ENCODE measurements at places on chromosomes 2 and 18. TPM values are rescaled to one million over a fixed set of nuclear protein-coding genes. Genes with fewer than 3 reads are reported as not detected.

DNA sequence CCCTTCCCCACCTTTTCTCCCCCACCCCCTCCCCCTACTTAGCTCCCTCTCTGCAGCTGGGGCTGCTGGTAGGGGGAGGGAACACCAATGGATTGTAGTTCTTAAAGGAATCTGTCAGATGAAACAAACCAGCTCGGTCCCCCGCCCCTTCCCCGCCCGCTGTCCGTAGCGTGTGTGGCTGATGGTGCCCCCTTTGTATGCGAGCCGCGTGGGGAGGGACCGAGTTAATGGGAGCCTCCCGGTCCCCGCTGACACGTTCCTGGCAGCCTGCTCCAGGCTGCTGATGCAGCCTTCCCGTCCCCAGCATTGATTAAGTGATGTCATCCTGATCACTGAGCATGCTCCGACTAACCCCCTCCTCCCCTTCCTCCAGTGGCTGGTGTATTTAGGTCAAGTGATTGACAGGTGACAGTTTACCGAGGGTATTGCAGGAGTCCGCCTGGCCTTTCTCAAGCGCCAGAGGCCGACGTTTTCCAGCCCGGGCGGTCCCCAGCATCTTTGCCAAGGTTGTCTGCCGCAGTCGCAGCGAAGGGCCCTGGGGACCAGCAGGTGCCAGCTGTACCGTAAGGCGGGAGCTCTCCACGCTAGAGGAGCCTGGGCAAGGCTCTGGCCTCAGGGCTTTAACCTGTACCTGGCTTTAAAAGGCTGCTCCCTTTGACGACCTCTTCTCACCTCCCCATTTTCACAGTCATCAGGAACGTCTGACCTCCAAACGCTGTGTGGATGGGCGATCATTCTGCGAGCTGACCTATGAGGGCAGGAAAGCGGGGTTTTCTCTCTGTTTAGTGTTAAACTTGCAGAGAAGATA, 1.8 kb downstream of the KIF5C start:
- no peak for DNase-seq

GRCh38 chr2:125310657-125311364, 1285.7 kb downstream of the CNTNAP5 start:
- no peak for DNase-seq

- DNase-seq, result peak; percentile 24
These were observed 99.5 kb downstream of the TNS1 start for GRCh38 chr2:217903142-217903858.

- no peak for DNase-seq
These were observed 72.8 kb downstream of the DYSF start for GRCh38 chr2:71526141-71526540.

DPP4 gene
- 0.84 TPM for polyA plus RNA-seq

GRCh38 chr2:18546567-18546966, 13.9 kb downstream of the RDH14 start:
- no peak for DNase-seq

DNA sequence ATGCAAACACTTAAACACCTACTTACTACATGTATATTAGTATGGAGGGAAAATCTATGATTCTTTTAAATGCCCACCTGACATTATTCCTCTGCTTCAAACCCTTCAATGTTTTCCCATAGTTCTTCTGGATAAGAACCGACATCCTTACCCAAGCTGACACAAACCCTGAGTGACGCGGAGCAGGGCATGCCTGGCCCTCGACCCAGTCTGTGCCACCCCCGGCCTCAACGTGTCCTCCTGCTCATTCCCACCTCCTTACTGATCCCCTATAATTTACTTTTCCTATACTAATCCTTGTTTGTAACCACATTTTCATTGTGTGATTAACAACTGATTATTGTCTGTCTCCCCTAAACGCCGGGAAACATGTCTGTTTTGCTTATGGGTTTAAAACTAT, 17.5 kb downstream of the KIDINS220 start:
- no peak for DNase-seq

CFC1 gene
- not detected for polyA plus RNA-seq

PROM2 gene
- polyA plus RNA-seq, result 0.39 TPM

DNA sequence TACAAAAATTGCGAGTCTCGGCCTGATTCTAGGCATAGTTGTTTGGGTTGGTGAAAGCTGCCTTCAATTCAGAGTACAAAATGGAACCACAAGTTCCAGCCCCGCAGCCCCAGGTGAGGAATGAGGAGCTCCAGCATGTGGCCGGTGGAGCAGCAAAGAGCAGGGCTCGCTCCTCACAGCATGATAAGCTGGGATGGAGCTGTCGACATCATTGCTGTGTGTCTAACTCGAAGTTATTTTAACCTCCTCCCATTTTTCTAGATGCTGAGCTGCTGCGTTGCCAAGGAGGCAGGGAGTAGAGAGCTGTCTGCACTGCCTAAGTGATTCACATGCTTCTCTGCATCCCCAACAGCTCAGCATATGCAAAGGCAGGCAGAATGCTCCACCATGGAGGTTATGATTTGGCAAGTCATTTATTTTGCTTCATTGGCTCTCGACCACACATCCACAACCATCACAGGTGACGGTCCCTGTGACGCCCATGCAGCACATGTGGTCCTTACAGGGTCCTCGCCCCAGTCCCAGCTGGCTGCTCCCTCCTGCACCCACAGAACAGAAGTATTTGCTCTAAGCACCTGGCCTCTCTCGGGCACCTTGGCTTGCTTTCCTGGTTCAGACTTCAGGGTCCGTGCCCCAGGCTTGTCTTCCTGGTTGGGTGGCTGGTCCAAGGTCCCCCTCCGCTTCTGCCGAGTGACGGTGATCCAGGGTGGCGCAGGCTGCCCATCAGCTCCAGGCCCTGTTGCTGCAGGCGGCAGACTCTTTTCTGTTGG, 66.0 kb upstream of the MGAT4A start:
- no peak for DNase-seq

DNA sequence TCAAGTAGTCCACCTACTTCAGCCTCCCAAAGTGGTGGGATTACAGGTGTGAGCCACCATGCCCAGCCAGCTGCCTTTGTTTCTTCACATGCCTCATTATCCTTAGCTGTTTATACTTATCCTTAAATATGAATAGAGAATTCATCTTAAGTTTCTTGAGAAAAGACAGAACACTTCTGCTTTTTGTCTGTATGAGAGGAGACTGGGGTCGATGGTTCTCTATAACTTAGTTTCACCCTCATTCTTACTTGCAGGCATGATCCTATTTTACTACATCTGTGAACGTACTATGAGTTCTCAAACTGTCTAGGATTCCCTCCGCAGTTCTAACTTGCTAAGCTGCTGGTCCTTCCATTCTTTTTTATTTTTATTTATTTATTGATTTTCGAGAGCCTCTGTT, 20.4 kb downstream of the PPM1B start:
- no peak for DNase-seq

- DNase-seq, result peak; percentile 49
These were observed 36.4 kb downstream of the COL5A2 start for GRCh38 chr2:189142893-189143759.

DNA sequence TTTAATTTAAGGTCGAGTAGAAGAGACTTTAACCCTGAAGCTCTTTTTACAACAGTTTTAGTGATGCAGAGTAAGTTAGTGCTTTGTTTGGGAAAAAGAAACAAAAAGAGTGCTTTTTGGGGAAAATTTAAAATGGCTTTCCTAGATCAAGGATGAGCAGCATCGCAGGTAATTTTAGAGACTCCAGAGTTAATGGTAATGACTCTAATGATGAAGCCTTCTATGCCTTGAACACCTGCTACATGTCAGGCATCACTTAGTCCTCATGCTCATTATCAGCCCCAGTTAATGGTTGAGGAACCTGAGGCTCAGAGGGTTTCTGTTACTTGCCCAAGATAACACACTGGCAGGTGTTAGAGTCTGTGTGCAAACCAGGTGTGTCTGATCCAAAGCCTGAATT, 167.8 kb downstream of the ACOXL start:
- no peak for DNase-seq

GRCh38 chr2:204491528-204491927, 53.7 kb upstream of the PARD3B start:
- peak; percentile 82 for DNase-seq

- no peak for DNase-seq
These were observed 226.1 kb upstream of the TRIB2 start for GRCh38 chr2:12490641-12491040.

DLX2 gene
- not detected for polyA plus RNA-seq

DNA sequence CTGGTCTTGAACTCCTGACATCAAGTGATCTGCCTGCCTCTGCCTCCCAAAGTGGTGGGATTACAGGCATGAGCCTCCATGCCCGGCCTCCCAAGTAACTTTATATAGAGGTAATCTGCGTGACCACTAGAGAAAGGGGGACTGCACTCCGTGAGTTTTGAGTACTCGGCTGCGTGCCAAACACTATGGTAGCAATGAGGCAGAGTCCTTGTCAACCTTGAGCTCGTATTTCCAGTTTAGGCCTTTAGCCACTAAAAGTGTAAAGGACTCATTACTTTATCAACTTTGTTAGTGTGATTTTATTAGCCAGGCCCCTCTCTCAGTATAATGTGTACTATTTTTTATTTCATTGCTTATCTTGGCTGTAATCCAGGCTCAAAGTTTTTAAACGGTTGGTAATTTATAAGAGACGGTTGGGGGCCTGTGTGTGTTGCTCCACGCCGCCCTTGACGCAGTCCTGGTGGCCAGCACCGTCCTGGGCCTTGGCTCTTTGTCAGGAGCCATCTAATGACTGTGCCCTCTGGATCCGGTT, 56.2 kb downstream of the ZCCHC2 start:
- DNase-seq, result peak; percentile 28

CD226 gene
- polyA plus RNA-seq, result not detected

DNA sequence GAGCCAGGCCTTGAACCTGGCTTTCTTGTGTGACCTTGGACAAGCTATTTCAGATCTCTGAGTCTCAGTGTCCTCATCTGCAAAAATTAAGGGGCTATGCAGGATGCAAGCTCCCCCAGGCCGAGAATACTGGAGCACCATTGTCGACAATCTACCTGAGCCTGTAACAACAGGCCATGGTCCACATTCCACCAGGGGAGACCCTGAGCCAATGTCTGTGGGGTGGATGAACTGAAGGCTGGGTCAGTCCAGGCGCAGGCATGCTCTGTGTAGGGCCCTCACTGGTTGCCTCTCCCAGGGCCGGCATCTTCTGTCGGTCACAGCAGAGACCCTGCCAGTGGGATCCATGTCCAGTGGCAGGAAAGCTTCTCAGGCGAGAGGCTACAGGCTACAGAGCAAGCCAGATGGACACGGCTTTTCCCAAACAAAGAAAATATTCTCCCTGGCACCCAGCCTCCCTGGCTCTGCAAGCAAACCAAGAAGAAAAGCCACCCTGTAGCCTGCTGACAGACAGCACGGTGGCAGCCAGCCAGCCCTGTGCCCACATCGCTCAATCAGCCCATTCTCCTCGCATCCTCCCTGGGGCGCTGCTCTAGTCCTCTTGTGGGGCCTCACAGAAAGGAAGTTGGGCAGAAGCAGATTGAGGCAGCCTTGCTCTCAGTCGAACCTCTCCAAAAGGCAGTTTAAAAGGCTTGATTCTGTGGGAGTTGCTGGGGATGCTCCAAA, 48.7 kb upstream of the FZD7 start:
- DNase-seq, result no peak
